ENCODE measurements at places on chromosomes 5 and 9.
A peak's percentile ranks its signal among the peaks of the same experiment; 100 is the strongest.

DNA sequence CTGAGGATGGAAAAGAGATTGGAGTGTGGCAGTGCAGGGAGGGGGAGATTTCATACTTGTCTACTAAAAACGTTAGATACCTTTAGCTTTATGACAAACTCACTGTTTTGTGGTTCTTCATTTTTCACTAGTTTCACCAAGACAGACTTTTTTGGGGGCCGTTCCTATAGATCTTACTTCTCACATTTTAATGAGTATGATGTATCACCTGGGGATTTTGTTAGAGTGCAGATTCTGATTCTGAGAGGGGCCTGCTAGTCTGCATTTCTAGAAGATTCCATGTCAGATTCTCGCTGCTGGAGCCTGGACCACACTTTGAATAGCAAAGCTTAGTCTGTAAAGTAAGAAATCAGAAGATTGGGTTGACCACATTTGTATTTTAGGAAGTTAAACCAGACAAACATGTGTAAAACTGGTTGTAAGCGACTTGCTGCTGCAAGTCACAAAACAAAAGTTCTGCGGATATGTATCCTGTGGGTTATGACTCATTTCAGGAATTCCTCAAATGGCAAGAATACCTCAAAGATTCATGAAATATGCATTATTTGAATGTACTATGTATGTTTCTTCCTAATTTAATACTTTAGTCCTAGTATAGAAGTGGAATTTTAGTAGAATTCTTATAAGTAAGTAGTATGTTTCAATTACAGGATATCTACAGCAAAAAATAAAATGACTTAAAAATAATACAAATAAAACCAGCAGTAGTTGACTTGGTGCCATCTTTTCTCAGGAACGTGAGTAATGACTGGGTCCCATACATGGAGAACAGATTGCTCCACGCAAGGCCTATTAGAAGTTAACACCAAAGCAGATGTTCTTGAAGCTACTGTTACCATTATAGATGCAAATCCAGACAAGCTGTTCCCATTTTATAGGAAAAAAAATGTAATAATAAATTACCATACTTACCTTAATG, 27.8 kb downstream of the NFIL3 start:
- DNase-seq: no peak

DNA sequence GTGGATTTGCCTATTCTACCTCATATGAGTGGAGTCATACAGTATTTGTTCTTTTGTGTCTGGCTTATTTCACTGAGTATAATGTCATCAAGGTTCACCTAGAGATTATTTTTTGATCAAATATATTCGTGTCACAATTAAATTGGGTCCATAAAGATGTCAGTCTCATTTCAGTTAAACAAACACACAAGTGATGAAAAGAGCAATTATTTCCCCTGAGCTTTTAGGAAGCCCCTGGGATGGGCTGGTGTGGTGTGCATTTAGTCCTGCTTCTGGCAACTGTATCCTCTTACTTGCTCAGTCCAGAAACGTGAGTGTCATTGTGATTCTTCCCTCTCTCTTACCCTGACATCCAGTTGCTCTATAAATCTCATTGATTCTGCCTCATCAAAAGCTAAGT, 52.8 kb upstream of the CARTPT start:
- DNase-seq: no peak

GRCh38 chr5:158392753-158393152, 533.8 kb upstream of the CLINT1 start:
- DNase-seq: no peak

GRCh38 chr5:135721548-135722090, 112.8 kb upstream of the SLC25A48 start:
- no peak for DNase-seq

DNA sequence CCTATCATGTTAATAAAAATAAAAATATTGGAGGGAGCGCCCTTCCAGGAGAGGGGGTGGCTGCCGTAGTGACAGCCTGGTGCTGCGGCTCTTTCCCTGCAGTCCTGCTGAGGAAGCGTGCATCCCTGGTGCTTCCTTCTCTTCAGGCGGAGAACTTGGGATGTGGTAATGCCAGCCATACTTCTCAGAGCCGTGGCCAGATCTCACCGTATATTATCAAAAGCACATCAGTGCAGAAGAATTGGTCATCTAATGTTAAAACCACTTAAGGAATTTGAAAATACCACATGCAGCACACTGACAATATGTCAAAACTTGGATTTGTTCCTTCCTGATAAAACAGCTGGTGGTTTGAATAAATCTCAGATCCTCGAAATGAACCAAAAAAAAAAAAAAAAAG, 17.7 kb downstream of the C9orf40 start:
- DNase-seq: no peak

DNA sequence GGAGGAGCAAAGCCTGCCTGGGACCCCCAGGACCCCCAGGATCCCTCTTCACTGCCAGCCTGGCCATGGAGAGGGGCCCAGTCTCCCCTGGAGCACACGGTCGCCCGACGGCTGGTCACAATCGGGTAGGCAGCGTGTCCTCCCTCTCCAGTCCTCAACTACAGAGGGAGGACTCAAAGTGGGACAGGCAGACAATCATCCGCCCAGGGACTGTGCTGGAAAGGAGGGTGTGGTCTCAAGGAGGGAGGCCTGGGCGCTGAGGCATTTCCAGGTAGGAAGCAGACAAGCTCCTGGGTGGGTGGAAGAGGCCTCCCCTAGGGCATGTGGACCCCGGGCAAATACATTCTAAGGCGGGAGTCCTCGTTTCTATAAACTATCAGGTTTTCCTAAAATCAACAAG, 93.2 kb upstream of the ADAMTS2 start:
- no peak for DNase-seq

- DNase-seq: no peak
Observed at GRCh38 chr5:58064801-58065200, 395.1 kb downstream of the PLK2 start.

GRCh38 chr5:88883059-88883835, at the start of gene MEF2C:
Gene MEF2C, minus strand, starts transcription at chr5:88883184. Its CDS starts 59,396 bp downstream, at chr5:88823788.
- peak; percentile 19 for DNase-seq

DNA sequence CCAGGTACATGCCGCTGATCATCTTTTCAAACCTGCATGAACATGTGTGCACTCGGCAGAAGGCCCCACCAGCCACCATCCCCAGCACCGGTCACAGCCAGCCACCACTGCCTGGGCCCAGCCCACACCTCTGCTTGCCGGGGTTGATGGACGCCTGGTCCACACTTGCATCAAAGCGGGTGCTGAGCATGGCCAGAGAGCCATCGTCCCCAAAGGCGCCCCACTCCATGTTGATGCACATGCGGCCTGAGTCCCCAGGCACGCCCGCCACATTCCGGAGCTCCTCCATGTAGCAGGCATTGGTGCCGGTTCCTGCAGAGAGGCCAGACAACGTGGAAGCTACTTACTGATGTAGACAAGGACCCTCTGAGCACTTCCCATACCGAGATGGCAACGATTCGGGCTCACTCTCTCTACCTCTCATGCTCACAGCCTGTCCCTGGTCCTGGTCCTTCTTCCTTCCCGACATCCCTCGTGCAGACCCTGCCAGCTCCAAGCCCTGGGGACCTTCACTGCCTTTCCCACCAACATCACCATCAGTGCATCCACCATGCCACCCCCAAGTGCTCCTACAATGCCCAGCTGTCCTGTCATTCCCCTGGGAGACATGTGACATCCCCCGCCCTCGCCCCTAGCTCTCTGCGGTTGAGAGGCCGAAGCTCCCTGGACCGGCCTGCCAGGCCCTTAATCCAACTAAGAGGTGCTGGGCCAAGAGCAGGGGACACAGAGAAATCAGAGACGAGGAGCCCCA, 17.2 kb downstream of the HK3 start:
- DNase-seq: no peak

- DNase-seq: peak; percentile 52
Observed at GRCh38 chr9:76576344-76576743, 117.4 kb downstream of the GCNT1 start.

GRCh38 chr5:93158841-93159240, 422.2 kb downstream of the NR2F1-AS1 start:
- DNase-seq: no peak

DNA sequence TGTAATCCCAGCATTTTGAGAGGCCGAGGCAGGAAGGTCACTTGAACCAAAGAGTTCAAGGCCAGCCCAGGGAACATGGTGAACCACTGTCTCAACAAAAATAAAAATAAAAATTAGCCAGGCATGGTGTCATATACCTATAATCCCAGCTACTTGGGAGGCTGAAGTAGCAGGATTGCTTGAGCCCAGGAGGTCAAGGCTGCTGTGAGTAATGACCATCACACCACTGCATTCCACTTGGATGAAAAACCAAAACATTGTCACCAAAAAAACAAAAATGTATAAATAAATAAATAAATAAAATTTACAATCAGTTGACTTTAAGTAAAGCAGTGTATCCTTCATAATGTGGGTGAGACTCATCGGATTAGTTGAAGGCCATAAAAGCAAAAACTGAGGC, 541.4 kb downstream of the CSNK1G3 start:
- DNase-seq: no peak

DNA sequence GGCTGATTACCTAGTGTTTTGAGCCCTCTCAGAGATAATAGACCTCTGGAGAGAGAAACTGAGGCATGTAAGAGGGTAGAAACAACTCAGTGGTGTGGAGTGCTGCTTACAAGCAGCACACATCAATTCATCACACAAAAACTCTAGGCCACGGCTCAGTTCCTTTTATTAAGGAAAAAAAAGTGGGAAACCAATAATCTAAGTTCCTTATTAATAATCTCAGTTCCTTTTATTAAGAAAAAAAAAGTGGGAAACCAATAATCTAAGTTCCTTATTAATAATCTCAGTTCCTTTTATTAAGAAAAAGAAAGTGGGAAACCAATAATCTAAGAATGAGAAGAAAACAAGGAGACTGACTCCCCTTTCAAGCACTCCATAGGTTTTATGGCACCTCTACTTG, 28.0 kb downstream of the TXNDC8 start:
- DNase-seq: no peak

DNA sequence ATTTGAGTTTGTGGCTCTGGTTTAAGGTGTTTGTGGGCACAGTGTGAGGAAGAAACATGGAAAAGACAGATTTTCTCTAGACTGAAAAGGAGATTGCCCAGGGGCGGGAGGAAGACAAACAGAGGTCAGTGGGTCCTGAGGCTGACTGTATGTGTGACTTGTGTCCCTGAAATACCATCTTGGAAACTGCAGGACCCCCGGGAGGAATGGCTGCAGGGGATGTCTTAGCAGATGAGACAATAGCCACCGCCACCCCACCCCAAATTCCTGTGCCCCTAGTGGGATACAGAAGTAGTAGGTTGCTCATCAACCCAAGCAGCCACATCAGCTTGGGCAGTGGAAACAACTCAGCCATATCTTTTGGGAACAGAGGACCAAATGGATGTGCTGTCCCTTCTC, 1.7 kb upstream of the PSAT1 start:
- no peak for DNase-seq

DNA sequence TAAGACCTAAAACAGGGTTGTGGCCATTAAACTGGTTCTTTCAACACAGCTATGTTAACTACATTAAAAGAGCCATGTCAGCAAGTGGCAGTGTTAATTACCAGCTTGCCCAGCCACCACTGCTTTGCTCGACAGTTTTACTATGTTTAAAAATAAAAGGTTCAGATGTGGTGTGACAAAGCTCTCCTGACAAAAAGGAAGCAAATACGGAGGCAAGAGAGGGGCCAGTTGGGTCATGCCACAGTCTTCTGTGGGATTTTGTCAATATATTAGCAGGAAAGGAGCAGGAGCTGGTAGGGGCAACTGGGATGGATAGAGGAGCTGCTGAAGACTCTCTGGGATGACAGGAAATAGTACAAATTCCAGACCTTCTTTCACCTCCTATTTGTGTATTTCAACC, 113.5 kb upstream of the PCA3 start:
- DNase-seq: peak; percentile 32

DNA sequence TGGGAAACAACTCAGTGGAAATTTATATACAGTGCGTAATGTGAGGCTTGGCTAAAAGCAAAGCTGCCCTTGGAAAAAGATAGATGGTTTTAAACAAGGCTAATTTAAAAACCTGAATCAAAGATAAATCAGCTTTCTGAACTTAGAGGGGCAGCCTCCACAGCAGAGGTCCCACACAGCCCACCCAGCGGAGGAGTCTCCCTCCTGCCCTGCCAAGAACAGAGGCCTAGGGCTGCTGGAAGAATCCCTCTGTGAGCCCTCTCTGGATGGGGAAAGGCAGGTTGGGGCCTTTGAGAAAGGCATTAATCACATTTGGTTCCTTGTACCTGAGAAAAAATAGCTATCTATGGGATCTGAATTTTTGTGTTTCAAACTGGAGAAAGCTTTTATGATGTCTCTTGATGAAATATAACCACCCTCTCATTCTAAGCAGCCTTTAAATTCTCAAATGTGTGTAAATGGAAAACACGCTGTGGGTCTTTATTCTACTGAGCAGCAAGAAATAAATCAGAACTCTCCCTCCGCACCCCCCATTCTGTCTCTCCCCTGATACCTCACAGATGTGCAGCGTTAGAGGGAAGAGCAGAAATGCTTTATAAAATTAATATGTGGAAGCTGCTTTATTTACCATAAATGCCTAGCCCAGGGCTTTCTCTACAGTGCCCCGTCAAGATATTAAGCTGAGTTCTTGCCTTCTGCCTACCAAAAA, 329.2 kb downstream of the EFNA5 start:
- no peak for DNase-seq

- peak; percentile 70 for DNase-seq
Observed at GRCh38 chr5:68033961-68034571, 181.5 kb upstream of the PIK3R1 start.

GRCh38 chr5:178227138-178227659, 5.4 kb downstream of the PHYKPL start:
- DNase-seq: no peak

DNA sequence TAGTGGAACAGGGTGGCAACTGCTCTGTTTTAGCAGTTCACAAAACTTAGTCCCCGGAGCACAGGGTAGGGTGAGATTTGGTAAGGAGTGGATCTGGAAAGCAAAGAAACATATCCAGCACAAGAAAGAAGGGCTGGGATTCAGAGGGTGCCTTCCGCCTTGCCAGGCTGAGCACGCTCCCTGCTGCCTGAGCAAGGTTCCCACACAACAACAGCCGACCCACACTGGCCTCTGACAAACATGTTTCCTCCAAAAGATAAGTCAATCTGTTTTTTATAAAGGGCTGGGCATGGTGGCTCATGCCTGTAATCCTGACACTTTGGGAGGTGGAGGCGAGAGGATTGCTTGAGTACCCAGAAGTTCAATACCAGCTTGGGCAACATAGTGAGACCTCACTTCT, 45.8 kb downstream of the RAB3C start:
- no peak for DNase-seq

DNA sequence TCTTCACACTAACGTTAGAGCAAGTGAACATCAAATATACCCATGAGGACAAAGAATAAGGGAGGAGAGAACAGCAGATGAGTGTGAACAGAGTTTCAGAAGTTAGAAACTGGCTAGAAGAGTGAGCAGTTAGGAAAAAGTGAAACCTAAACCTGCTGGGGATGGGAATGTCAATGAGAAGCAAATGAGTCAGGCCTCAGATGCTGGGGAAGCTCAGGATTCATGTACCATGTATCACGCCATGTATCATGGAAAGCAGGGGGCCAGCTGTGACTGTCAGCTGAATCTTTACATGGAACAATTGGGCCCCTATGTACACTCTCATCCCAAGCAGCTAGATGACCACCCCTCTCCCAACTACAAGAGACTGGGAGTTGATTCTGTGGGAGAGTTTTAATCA, 16.2 kb downstream of the GDF9 start:
- no peak for DNase-seq

- peak; percentile 63 for DNase-seq
Observed at GRCh38 chr5:170297589-170298462, at the start of gene LCP2. Gene LCP2, minus strand, starts transcription at chr5:170297777. Its CDS starts 166 bp downstream, at chr5:170297611.
